ENCODE measurements at places on chromosomes 2 and 18.
A peak's percentile ranks its signal among the peaks of the same experiment; 100 is the strongest.

DNA sequence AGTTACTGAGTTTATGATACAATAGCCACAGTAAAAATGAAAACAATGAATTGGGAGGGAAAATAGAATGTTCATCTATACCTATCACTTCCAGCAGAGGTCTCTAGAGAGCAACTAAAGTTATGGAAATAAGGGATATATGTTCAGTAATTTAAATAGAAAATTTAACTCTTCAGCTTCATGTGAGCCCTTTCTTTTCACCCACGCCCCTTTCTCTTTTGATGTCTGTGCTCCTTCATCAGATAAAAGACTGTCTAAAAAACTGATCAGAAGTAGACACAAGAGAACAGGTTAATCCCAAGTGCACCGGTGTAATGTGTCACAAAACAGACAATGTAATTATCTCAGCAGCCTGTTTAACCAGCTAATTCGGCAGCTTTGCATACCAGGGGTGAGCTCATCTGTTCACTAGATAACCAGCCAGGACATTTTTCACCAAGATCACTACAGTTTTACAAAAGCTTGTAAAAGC lies 238.5 kb upstream of the ERBB4 start:
- peak; percentile 19 for DNase-seq

GRCh38 chr2:160505256-160505655 lies 11.6 kb upstream of the RBMS1 start:
- DNase-seq, result no peak

- DNase-seq, result no peak
Measured at GRCh38 chr2:236945431-236946016, 140.2 kb upstream of the COPS8 start.

DNA sequence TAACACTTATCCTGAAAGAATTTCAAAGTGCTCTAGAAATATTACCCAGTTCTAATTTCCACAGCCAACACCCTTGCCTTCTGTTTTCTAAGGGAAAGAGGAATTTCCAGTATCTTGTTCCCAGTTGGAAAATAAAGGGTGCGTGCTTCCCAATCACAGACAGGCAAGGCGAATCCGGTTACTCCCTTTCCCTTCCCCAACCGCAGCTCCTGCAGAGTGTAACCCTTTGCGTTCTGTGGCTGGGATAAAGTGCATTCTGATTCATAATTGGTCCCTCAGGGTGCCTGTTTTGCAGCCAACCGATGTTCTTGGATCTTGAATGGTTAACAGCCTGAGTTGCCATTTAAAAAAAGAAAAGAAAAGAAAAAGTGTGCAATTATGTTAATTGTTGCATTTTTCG lies 40.6 kb upstream of the PGAP1 start:
- DNase-seq, result no peak

GRCh38 chr2:214699236-214699635 lies 110.2 kb downstream of the BARD1 start:
- DNase-seq, result no peak

- DNase-seq, result no peak
Measured at GRCh38 chr2:134217924-134218323, 35.9 kb upstream of the MGAT5 start.

GRCh38 chr2:195907474-195907873 lies 161.2 kb downstream of the DNAH7 start:
- no peak for DNase-seq

- DNase-seq, result no peak
Measured at GRCh38 chr2:196263181-196263747, 91.9 kb upstream of the STK17B start.
